ENCODE measurements at places on chromosomes 12 and 14. TPM values are rescaled to one million over a fixed set of nuclear protein-coding genes. Genes with fewer than 3 reads are reported as not detected.

DNA sequence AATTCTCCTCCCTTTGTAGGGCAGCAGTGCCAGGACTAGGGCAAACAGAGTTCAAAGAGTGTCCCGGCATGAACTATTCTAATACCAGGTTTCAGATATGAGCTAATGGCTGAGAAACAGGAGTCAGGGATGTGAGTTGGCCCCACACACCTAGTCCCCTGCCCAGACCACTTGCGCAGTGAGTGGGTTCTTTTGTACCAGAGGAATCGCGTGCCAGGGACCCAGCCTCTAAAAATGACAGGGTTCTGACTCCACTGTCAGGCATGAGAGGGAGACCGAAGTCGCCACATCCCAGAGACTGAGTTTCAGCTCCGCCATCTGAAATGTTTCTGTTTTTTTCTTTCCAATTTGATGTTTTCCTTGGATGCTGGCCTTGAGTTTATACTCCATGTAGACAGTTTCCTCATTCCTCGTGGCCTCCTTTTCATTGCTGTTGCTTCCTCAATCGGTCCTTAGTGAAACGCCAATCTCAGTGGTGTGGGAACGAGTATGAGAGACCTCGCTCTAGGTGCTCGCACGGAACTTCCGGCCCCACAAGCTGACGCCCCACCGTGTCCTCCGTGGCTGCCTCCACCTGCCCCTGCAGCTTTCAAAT lies 31.5 kb downstream of the FBXL14 start:
- DNase-seq = no peak
- no peak overlapping the region for H3K4me3 ChIP-seq
- no peaks in the 10 kb centered on the region for H3K36me3 ChIP-seq
- no peak overlapping the region for H3K27ac ChIP-seq
- peaks cover 5% of the 10 kb centered on the region for H3K27me3 ChIP-seq

CRACR2A gene
- total RNA-seq = 18.4 TPM

DNA sequence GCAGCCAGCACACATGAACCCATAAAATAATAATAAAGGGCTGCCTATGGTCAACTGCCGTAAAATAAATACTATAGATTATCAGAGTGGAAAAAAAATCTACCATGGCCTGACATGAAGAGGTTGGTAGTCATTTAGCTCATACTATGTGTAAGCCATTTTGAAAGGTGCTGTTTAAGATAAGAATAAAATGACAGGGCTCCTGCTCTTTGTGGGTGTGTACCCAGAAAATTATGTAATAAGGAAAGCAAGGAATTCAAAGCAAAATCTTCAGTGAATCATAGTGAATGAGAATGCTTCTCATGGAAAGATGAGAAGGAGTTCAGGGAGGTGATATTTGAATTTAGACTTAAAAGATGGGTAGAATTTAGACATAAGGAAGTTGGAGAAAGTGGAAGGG lies 42.9 kb upstream of the PPM1H start:
- H3K4me3 ChIP-seq = no peak overlapping the region
- H3K27ac ChIP-seq = no peak overlapping the region
- H3K27me3 ChIP-seq = no peaks in the 10 kb centered on the region
- peaks cover 11% of the 10 kb centered on the region for H3K4me1 ChIP-seq

DNA sequence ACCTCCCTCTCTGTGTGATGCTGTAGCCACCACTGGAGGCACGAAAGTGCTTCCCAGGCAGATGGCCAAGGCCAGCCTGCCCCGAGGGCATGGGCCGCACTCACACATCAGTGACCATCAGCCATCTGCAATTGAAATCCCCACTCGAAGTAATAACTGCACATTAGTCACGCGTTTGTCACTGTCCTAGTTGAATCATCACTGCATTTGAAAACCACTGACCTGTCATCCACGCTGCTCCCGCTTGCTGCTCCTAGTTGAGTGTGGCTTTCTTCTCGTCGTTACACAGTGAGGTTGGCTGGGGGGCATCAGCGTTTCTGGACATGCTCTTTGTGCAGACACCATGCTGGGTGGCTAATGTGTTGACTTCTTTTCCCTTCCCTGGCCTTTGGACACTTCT lies 176.1 kb downstream of the ADGRD1 start:
- no peaks in the 10 kb centered on the region for H3K36me3 ChIP-seq
- no peak overlapping the region for H3K27ac ChIP-seq
- H3K27me3 ChIP-seq = no peaks in the 10 kb centered on the region
- H3K4me3 ChIP-seq = no peak overlapping the region
- DNase-seq = no peak
- H3K4me1 ChIP-seq = peaks cover 19% of the 10 kb centered on the region

DNA sequence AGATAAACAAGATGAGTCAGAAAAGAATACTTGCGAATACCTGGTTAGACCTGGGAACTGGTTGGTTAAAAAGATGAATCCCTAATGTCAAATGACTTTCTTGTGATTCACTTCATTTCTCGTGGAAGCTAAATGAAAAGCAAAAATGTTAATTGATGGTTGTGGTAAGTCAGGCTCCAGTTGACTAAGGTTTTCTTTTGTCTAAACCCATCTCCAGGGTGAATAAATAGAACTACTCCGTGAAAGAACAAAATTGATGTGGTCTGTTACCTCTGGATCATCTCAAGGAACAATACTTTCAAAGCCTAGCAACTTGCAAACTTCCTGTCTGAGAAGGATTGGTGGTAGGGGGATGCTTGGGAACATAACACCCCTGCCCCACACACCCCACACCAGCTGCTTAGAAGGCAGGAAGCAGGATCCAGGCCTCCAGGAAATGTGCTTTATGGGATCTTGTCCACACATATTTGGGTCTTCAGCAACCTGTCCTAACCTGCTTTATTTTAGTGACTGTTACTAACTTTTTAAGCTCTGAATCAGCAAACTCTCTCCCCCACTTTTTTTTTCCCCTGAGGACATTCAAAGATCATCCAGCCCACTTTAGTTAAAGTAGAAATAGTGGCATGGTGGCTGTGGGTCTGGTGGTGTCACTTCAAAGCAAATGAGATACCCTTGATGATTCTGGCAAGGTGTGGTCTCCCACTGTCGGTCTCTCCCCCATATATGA lies 60.4 kb upstream of the PTHLH start:
- DNase-seq = no peak
- H3K27me3 ChIP-seq = no peaks in the 10 kb centered on the region
- H3K36me3 ChIP-seq = no peaks in the 10 kb centered on the region
- no peak overlapping the region for H3K4me3 ChIP-seq
- H3K27ac ChIP-seq = no peak overlapping the region

DNA sequence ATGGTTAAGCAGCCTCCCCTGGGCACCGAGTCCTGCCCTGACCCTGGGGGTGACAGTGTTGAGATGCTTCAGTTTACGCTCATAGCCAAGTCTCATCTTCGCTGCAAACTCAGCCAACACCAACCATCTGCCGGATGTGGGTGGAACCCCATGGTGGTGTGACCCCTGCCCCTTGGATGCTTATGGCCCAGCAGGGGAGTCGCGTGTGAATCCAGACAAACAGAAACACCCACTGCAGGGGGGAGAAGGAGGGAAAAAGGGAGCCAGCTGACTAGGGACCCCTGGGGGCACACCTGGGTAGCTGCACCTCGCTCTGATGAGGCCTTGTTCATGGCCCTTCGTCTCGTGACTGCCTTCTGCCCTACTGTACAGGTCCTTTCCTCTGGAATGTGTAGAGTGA lies 23.8 kb downstream of the AACS start:
- H3K27me3 ChIP-seq = no peaks in the 10 kb centered on the region
- H3K27ac ChIP-seq = no peak overlapping the region
- no peak overlapping the region for H3K4me3 ChIP-seq
- H3K4me1 ChIP-seq = no peaks in the 10 kb centered on the region

DNA sequence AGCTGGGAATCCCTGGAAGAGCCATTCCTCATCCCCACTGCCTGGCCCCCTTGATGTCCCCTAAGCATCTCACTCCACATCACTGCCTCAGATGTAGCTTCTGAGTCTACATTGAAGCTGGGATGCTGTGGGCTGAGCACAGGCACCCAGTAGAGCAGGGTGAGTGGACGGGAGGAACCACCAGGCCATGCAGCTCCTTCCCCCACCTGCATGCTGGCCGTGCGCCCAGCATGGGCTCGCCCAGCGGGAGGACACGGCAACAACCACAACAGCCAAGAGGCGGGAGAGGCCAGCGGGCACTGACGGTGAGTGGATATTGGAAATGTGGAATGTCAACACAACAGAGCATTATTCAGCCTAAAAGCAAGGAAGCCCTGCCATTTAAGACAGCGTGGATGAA lies 310.9 kb downstream of the ADGRD1 start:
- H3K36me3 ChIP-seq = no peaks in the 10 kb centered on the region
- DNase-seq = no peak
- no peaks in the 10 kb centered on the region for H3K27me3 ChIP-seq
- H3K27ac ChIP-seq = no peak overlapping the region

LRTM2 gene
- total RNA-seq = 0.07 TPM

GRCh38 chr12:718756-719102 lies 33.6 kb upstream of the WNK1 start:
- no peak overlapping the region for H3K4me3 ChIP-seq
- no peaks in the 10 kb centered on the region for H3K36me3 ChIP-seq
- no peak overlapping the region for H3K27ac ChIP-seq
- H3K4me1 ChIP-seq = no peaks in the 10 kb centered on the region

GRCh38 chr14:79528828-79529416 lies 682.4 kb downstream of the DIO2 start:
- H3K27ac ChIP-seq = no peak overlapping the region
- DNase-seq = no peak
- H3K4me1 ChIP-seq = no peaks in the 10 kb centered on the region
- H3K4me3 ChIP-seq = no peak overlapping the region
- H3K27me3 ChIP-seq = no peaks in the 10 kb centered on the region

FAM186B gene
- total RNA-seq = 0.42 TPM

DNA sequence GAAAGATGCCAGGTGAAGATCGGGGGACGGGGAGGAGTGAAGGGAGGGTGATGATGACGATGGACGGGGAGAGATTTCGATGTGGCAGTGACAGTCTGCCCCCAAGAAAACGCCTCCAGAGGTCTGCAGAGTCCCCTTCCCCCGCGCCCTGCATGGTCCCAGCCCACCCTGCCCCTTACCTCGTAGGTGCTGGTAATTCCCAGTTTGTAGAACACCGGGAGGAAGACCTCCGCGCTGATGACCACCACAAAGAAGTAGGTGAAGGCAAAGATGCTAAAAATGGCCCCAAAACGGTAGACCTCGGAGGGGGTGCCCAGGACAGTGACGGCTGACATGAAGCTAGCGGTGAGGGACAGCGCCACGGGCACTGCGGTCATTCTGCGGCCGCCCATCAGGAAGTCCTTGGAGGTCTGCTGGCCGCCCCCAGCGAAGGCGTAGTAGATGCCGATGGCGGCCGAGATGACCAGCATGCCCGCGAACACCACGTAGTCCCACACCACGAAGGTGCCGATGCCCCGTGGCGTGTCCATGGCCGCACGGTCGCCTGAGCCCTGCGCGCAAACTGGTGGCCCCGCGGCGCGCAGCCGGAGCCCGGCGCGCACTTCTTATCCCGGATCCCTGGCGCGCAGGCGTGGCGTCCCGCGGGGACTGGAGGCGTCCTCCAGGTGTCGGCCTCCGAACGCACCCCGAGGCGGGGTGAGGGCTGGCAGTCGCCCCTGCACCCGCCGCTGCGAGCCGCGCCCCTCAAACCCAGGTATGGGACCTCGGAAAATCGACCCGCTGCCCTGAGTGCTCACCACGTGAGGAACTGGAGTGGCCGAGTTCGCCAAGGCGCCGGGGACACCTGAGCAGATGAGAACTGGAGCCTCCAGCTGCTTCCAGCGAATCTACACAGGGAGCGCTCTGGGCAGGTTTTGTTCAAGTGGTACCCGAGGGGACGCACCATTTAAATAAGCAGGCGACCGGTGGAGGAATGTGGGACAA lies at the start of gene SLC5A8:
TSS of gene SLC5A8 (minus strand) at position 920 of the 984 bp plus-strand sequence. CDS start at position 530, 390 bp downstream.
- H3K36me3 ChIP-seq = no peaks in the 10 kb centered on the region
- no peak within 1 kb of the TSS for H3K4me3 ChIP-seq
- H3K27ac ChIP-seq = no peak within 1 kb of the TSS
- no peaks in the 10 kb centered on the region for H3K4me1 ChIP-seq
- no peak for DNase-seq

Measured in HCT116 (cell line).